ENCODE measurements at places on chromosomes 5 and 9. TPM values are rescaled to one million over a fixed set of nuclear protein-coding genes. Genes with fewer than 3 reads are reported as not detected.

- no peak for DNase-seq
These were observed 14.1 kb downstream of the FEM1C start for GRCh38 chr5:115530426-115530825.

DNA sequence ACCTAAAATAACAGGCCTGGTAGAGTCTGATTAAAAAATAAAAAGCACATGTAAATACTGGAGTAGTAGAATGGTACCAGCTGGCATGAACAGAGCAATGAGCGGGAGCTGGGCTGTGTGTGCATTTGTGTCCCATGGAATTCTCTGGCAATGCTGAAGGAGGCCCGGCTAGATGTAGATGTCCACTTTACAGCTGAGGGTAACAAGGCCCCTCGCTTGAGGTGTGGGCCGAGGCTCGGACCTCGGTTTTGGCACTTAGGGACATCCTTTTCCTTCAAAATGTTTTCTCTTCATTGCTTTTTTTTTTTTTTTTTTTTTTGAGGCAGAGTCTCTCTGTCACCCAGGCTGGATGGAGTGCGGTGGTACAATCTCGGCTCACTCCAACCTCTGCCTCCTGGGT, 1.5 kb upstream of the FGD3 start:
- no peak for DNase-seq

GRCh38 chr9:136343121-136343883, 16.0 kb downstream of the GPSM1 start:
- DNase-seq: no peak

ARID3C gene
- 8.8 TPM for total RNA-seq

SHB gene
- total RNA-seq: 14.1 TPM
